Fibroblast of skin of abdomen (primary cell): ENCODE measurements at places on chromosomes 13 and 19.

GRCh38 chr19:29293736-29294342, 80.9 kb upstream of the UQCRFS1 start:
- peak; percentile 4 for DNase-seq

DNA sequence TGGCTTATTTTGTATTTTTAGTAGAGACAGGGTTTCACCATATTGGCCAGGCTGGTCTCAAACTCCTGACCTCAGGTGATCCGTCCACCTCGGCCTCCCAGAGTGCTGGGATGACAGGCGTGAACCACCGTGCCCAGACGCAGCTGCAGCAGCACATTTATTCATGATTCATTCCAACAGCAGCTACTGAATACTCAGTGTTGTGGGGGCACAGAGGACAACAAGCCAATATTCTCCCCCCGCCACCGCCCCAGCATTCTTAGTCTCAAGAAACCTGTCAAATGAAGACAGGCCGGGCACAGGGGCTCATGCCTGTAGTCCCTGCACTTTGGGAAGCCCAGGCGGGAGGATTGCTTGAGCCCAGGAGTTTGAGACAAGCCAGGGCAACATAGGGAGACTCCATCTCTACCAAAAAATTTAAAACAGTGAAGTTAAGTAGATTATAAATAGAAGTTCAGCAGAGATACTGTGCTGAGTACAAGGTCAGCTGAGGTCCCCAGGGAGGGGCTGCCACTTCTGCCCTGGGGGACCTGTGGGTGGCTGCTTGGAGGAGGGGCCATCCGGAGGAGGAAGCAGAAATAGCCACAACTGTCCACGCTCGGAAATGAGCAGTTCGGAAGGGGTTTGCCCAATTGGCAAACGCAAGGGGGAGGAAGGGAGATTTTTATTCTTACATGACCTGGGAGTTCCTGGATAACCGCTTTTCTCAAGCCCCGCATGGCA, 4.3 kb downstream of the DOT1L start:
- DNase-seq = no peak

GRCh38 chr13:49214917-49215376, 5.2 kb upstream of the MLNR start:
- no peak for DNase-seq

- peak; percentile 14 for DNase-seq
Measured at GRCh38 chr13:30301827-30302226, 5.5 kb downstream of the KATNAL1 start.

DNA sequence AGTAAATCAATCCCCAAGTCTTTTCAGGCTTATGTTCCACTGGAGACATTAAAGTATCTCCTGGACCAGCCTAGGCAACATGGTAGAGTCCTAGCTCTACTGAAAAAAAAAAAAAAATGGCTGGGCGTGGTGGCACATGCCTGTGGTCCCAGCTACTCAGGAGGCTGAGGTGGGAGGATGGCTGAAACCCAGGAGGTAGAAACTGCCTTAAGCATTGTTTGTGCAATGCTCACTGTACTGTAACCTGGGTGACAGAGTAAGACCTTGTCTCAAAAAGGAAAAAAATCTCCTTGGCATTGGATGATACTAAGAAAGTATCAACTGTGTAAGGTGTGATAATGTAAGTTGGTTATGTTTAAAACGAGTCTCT, 8.8 kb downstream of the KLK8 start:
- no peak for DNase-seq

GRCh38 chr13:60138674-60139073, 25.1 kb downstream of the DIAPH3 start:
- no peak for DNase-seq

DNA sequence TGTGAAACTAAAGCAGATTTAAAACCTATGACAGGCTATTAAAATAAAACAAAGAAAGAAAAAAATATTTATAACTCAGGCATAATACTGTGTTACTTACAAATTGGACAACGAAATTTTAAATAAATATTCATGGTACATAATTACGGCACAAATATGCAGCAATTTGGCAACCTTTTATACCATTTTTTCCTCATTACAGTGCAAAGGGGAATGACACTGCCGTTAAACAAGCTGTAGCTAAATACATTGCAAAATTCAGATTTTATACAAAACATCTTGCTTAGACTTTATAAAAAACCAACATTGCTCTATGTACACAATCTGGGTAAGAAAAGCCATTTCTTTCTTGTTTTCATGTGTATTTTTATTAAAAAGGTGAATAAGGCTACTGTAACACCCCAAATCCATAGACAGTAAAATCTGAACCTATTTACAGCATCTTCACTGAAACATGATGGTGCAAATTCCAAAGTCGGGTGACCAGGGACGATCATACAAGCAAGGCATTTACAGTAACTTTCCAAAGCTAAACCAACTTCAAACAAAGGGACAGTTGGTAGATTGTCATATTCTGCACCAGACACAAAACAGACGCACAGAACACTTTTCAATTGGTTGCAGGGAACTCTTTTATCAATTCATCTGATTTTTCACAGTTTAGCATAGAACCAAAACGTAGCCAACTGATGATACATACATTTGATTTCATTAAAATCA, 45.5 kb downstream of the EFNB2 start:
- DNase-seq = no peak

- peak; percentile 28 for DNase-seq
Measured at GRCh38 chr19:18657590-18658365, 20.9 kb downstream of the KLHL26 start.

DNA sequence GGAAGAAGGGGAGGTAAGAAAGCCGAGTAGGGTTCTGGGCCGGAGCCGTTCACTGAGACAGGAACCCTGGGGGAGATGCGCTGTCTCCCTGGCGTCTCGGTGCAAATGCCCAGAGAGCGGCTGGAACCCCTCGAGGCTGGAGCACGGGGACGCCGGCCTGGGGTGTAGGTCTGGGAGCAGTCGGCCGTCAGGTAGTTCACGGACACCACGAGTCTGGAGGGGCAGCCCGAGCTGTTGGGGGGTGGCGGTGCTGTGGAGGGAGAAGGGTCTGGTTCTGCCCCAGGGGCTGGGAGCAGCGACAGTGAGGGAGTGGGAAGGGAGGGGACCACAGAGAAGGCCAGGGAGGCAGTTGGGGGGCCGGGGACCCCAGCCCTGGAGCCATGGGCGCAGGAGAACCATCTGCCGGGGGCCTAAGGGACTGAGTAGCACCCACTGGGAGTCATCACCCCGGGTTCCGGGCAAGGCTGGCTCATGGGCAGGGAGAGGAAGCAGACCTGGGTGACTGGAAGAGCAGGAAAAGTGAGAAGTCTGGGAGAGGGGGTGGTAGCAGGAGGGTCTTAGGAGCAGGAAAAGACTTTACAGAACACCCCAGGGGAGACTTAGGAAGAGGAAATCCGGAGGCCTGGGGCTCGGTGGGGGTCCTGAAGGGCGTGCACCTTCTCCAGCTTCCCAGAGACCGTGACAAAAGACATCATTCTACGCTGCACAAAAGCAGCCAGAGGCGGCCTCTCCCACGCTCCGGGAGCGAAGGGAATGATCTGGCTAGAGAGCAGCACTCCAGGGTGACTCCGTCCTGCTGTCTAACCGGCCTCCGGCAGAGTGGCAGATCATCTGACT, 173.1 kb upstream of the SOX1 start:
- DNase-seq = no peak

DNA sequence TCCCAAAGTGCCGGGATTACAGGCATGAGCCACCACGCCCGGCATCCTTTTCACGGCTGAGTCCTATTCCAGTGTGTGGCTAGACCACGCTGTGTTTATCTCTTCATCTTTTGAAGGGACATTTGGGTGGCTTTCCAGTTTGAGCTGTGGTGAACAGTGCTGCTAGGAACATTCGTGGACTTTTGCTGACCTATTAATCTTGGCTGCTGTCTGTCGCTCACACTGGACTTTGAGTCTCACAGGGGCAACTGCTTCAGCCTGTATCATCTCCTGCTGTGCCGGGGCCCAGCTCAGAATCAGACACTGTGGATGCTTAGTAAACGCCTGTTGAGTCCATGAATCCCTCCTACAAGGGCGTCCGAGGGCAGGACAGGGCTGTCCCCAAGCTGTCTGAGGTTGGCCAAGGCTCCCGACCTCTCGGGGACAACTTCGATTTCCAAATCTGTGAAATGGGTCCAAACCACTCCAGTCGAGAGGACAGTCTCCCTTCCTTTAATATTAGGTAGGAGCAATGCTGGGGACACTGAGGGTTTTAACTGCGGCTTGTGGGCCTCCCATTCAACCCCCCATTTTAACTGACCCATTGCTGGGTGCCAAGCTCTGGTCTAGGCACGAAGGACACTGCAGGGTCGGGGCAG, 48.4 kb downstream of the SMIM24 start:
- DNase-seq = no peak

GRCh38 chr13:112819111-112819510, 129.3 kb downstream of the ATP11A start:
- DNase-seq = no peak

DNA sequence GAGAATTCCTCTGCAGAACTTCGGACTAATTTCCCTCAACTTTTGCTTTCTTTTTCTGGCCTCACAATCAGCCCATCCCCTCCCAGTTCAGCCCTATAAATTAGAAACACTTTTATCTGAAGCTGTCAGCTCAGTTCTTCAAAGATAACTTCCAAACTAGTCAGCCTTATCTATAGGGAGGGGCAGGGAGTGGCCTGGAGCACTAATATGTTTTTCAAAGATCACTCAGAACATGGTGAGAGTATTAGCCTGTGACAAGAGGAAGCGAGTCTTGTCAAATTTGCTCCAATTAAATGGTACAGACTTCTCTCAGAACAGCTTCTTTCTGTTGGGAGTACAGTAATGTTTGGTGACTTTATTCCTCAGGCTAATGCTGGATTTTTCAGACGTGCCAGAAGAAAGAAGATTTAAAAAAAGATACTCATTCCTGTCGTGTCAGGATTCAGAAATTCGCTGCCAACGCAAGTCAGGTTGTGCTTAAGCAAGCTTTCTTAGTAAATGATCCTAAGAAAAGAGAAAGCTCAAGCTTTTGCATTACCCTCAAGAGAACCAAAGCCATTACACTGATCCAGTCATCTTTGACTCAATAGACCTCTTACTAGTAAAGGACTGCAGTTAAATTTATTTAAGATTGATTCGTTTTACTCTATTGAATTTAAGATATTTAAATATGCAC, 1033.6 kb downstream of the SLITRK5 start:
- no peak for DNase-seq

DNA sequence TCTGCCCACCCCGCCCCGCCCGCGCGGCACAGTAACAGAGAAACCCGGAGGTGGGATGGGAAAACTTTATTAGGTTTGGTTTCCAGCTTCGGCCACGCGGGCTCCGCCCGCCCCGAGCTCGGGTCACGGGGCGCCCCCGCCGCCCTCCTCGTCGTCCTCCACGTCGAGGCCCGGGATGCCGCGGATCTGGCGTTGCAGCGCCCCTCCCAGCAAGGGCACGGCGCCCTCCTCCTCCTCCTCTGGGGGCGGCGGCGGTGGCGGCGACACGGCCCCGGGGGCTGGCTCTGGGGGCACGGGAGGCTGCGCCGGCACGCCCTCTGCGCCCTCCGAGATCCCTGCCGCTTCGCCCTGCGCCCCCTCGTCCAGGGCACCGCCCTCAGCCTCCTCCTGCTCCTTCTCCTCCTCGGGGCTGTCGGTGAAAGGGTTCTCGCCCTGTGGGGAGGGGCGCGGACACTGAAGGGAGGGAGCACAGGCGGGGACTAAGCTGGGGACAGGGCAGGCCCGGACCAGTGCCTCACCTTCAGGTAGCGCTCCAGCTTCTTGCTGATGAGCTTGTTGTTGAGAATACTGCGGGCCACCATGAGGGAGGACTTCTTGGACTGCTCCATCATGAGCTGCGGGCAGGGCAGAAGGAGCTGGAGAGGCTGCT, 536 bp upstream of the AKAP8 start:
- DNase-seq = peak; percentile 29

GRCh38 chr13:73034901-73035300, 23.9 kb upstream of the KLF5 start:
- DNase-seq = no peak

DNA sequence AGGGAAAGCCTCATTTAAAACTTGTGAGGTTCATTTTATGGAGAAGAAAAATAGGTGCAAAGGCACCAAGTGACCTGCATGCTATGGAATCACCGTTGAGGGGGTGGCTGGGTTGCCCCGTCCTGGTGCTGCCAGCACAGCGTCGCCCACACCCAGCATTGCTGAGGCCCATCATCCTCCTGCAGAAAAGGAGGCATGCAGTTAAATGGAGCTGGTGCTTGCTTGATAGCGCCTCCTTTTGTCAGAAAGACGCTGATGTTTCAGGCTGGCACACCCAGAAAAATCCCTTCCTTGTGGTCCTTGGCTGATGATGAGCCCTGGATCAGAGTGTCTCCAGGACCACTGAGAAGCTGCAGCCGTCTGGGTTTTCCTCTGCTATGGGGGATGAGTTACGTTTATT, 36.9 kb downstream of the DHRS12 start:
- no peak for DNase-seq

DNA sequence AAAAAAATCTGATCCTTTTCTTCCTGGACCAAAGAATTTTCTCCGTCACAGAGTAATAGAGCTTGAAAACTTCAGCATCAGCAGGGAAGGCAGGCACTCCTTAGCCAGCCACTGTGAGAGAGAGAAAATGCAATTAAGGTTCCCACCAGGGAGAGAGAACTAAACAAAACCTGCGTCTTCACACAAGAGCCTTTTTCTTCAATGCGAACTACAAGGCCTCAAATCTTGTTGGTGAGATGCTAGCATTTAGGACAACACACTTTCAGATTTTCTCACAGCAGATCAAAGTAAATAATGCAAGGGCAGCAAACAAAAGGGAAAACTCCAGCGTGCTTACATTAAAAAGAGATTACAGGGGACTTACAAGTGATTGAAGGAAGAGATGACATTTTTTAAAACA, 80.1 kb downstream of the DACH1 start:
- DNase-seq = no peak

- no peak for DNase-seq
Measured at GRCh38 chr19:6856749-6857372, 30.5 kb upstream of the ADGRE1 start.

DNA sequence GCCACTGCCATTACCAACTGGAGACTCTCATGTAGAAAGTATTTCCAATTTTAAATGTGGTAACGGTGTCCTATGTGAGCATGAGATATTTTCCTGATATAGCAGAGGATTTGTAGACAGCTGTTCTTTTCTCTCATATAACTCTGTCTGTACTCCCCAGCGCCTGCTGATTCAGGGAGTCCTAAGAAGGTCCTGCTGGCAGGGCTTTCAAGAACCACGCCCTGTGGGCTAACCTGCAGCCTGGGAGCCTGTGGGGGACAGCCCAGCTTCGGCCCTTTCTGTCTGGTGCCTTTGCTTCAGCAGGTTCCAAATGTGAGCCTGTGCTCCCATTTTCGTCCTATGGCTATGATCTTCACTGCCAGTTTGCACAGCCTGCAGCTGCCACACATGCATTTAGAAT, 316.8 kb downstream of the ATP8A2 start:
- DNase-seq = no peak

GRCh38 chr19:43759515-43759914, 4.8 kb upstream of the SMG9 start:
- peak; percentile 57 for DNase-seq
